Mesothelial cell of epicardium (in vitro differentiated cells): ENCODE measurements at places on chromosomes 16 and 17. TPM values are rescaled to one million over a fixed set of nuclear protein-coding genes. Genes with fewer than 3 reads are reported as not detected.

DNA sequence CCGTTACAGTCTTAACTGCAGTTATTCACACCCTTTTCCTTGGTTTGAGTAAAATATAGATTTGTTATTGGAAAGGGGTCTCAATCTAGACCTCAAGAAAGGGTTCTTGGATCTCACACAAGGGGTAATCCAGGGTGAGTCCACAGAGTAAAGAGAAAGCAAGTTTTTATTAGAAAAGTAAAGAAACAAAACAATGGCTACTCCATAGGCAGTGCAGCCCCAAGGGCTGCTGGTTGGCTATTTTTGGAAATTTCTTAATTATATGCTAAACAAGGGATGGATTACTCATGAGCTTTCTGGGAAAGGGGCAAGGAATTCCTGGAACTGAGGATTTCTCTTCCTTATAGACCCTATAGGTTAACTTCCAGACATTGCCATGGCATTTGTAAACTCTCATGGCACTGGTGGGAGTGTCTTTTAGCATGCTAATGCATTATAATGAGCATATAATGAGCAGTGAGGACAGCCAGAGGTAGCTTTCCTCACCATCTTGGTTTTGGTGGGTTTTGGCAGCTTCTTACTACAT is 24.5 kb upstream of the MILR1 start:
- H3K27ac ChIP-seq = no peak overlapping the region
- no peak for DNase-seq
- peaks cover under 1% of the 10 kb centered on the region for H3K27me3 ChIP-seq

CYGB gene
- total RNA-seq = 8.6 to 10.4 TPM (median 10.1 TPM) in 3 replicates

DNA sequence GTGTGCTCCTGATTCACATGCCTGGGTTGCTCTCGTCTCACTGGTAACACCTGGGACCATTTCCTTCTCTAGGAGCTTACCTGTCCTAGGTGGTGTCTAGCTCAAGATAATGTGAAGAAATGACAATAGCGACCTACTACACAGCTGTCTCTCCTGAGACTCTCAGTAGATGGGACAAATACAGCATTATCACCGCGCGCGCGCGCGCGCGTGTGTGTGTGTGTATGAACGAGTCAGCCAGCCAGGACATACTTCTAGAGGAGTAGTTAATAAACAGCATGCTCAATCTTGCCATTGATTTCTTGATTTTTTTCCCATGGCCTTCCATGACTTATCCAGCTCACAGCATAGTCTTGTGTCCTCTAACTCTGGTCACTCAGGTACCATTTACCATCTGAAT is 268.6 kb downstream of the PHKB start:
- H3K27ac ChIP-seq = no peak overlapping the region
- H3K4me1 ChIP-seq = no peaks in the 10 kb centered on the region
- DNase-seq = no peak
- no peak overlapping the region for H3K4me3 ChIP-seq
- no peaks in the 10 kb centered on the region for H3K36me3 ChIP-seq

- H3K4me1 ChIP-seq = peaks cover 17% of the 10 kb centered on the region
- no peak for DNase-seq
- peaks cover 2% of the 10 kb centered on the region for H3K36me3 ChIP-seq
Observed at GRCh38 chr17:49633250-49633649, 44.6 kb downstream of the SPOP start.
